ENCODE measurements at places on chromosomes 11 and 22. TPM values are rescaled to one million over a fixed set of nuclear protein-coding genes. Genes with fewer than 3 reads are reported as not detected.
A peak's percentile ranks its signal among the peaks of the same experiment; 100 is the strongest.

The FXYD2 gene
- 0.48 TPM for total RNA-seq

The RTCB gene
- 61.6 TPM for total RNA-seq

The TSKU gene
- 0.85 TPM for total RNA-seq

The RIBC2 gene
- 7.8 TPM for total RNA-seq

DNA sequence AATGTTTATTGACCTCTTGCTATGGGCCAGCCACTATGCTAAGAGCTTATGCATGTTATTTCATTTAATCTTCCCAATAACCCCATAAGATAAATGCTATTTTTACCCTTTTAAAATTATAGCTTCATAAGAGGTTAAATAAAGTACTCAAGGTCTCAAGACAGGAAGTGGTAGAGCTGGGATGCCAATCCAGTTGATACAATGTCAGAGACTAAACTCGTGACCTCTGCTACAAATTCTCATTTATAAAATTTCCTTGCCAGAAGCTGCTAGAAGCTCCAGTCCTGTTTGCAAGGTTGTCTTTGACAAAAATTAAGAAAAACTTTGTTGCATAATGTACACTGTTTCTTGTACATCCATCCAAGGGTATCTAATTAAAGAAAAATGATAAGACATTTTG is 265.9 kb upstream of the MPPED2 start:
- DNase-seq = no peak
- no peaks in the 10 kb centered on the region for H3K36me3 ChIP-seq
- H3K27me3 ChIP-seq = no peaks in the 10 kb centered on the region
- H3K4me1 ChIP-seq = no peaks in the 10 kb centered on the region
- no peak overlapping the region for H3K27ac ChIP-seq
- H3K4me3 ChIP-seq = no peak overlapping the region

The BBOX1 gene
- total RNA-seq = not detected

The TEX54 gene
- total RNA-seq = not detected

The TESMIN gene
- total RNA-seq = 13.8 TPM

DNA sequence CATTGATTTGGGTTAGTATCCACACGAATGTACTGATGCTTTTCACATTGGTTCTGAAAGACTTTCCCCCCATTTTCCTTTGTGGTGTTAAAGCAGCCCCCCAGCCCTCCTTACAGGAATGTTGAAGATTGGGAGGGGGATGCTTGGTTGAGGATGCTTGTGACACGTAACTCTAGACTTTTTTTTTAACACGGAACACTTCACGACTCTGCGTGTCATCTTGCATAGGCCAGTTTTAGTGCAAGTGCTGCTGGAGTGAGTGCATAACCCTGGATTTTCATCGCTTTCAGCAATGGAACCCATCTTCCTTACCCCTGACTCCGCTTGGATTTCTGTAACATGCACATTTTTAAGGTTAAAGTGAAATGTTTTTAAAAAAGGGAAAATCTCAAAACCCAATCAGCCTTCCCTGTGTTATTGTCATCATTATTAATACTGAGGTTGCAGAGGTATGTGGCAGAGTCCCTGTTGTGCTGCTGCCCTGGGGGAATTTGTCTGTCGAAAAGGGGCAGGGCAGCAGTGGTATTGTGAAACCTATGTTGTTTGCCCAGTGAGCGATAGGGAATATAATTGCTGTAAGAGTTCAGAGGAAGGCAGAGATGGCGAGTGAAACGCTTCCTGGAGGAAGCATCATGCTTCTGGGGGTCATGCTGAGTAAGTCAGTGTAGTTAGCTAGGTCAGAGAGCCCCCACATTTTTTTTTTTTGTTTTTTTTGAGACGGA is 12.1 kb downstream of the CECR2 start:
- no peak overlapping the region for H3K4me3 ChIP-seq
- H3K27ac ChIP-seq = no peak overlapping the region
- no peaks in the 10 kb centered on the region for H3K36me3 ChIP-seq

DNA sequence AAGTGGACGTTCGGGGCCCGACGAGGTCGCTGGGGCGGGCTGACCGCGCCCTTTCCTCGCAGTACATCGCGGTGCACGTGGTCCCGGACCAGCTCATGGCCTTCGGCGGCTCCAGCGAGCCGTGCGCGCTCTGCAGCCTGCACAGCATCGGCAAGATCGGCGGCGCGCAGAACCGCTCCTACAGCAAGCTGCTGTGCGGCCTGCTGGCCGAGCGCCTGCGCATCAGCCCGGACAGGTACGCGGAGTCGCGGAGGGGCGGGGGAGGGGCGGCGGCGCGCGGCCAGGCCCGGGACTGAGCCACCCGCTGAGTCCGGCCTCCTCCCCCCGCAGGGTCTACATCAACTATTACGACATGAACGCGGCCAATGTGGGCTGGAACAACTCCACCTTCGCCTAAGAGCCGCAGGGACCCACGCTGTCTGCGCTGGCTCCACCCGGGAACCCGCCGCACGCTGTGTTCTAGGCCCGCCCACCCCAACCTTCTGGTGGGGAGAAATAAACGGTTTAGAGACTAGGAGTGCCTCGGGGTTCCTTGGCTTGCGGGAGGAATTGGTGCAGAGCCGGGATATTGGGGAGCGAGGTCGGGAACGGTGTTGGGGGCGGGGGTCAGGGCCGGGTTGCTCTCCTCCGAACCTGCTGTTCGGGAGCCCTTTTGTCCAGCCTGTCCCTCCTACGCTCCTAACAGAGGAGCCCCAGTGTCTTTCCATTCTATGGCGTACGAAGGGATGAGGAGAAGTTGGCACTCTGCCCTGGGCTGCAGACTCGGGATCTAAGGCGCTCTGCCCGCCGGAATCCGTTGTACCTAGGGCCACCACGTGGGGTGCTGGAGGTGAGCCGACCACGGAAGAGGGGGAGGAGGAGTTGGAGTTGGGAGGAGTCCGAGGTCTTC is 771 bp downstream of the MIF start:
- peaks cover 34% of the 10 kb centered on the region for H3K4me1 ChIP-seq
- H3K36me3 ChIP-seq = peaks cover 37% of the 10 kb centered on the region
- peak overlapping the region; percentile 95 for H3K4me3 ChIP-seq
- H3K27ac ChIP-seq = peak overlapping the region; percentile 99
- peak; percentile 79 for DNase-seq

DNA sequence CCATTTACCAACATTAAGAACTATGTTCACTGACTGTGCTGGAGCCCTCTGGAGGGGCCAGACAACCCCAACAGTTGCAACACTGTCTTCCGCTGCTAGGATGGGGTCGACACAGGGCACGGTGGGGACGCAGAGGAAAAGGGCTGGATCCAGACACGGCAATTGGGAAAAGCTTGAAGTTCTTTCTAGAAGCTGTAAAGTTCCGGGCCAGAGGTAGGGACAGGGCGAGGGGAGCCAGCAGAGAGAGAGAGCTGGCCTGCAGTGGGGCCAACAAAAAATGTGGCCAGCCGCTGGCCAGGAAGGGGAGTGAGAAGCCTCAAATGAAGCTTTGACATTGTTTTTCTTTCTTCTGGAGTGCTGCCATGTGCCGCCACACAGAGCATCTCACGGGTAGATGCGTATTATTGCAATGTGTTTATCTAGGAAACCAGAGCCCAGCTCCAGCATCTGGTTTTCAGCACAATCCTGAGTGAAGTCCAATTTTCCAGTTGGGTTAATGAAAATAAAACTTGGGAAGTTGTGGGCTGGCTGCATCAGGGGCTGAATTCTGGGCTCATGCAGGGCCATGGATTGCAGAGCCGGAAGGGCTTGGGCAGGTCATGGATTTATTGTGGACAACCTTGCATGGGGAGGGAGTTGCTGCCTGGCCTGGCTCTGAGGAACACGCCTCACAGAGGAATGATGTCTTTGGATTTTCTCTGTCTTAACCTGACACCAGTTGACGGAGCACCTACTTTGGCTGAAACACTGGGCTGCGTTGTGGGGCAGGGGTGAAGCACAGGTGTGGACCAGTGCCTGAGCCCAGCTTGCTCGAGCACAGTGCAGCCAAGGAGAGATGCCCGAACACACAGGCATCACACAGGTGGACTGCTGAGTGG is 67.6 kb upstream of the AMPD3 start:
- H3K36me3 ChIP-seq = no peaks in the 10 kb centered on the region
- peaks cover 23% of the 10 kb centered on the region for H3K27me3 ChIP-seq
- H3K4me3 ChIP-seq = no peak overlapping the region
- DNase-seq = no peak
- H3K4me1 ChIP-seq = no peaks in the 10 kb centered on the region

GRCh38 chr11:111937844-111938243 is 701 bp downstream of the DIXDC1 start:
- peak overlapping the region; percentile 60 for H3K27ac ChIP-seq
- DNase-seq = no peak
- peaks cover 41% of the 10 kb centered on the region for H3K4me1 ChIP-seq
- H3K27me3 ChIP-seq = no peaks in the 10 kb centered on the region

DNA sequence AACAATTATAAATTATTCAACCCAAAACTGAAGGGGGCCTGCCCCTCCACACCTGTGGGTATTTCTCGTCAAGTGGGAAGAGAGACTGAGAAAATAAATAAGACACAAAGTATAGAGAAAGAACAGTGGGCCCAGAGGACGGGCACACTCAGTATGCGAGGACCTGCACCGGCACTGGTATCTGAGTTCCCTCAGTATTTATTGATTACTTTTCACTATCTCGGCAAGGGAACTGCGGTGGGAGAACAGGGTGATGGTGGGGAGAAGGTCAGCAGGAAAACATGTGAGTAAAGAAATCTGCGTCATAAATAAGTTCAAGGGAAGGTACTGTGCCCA is 3.2 kb downstream of the C11orf54 start:
- peaks cover 33% of the 10 kb centered on the region for H3K36me3 ChIP-seq
- H3K27me3 ChIP-seq = no peaks in the 10 kb centered on the region
- peaks cover 18% of the 10 kb centered on the region for H3K4me1 ChIP-seq
- no peak overlapping the region for H3K27ac ChIP-seq
- no peak for DNase-seq

The BLID gene
- not detected for total RNA-seq

- peaks cover 7% of the 10 kb centered on the region for H3K27me3 ChIP-seq
- no peak overlapping the region for H3K27ac ChIP-seq
- no peak for DNase-seq
- no peak overlapping the region for H3K4me3 ChIP-seq
- H3K4me1 ChIP-seq = no peaks in the 10 kb centered on the region
Measured at GRCh38 chr11:115333121-115333520, 171.1 kb downstream of the CADM1 start.

The PRR33 gene
- 0.08 TPM for total RNA-seq

GRCh38 chr22:32708830-32709229 is 92.7 kb upstream of the TIMP3 start:
- H3K4me3 ChIP-seq = no peak overlapping the region
- no peaks in the 10 kb centered on the region for H3K4me1 ChIP-seq
- H3K27me3 ChIP-seq = peaks cover 5% of the 10 kb centered on the region

- H3K4me1 ChIP-seq = peaks cover 45% of the 10 kb centered on the region
- no peak overlapping the region for H3K4me3 ChIP-seq
- peaks cover 12% of the 10 kb centered on the region for H3K36me3 ChIP-seq
- DNase-seq = peak; percentile 42
Measured at GRCh38 chr22:40203572-40203971, 25.8 kb downstream of the TNRC6B start.

- no peak for DNase-seq
- H3K27me3 ChIP-seq = no peaks in the 10 kb centered on the region
- no peak overlapping the region for H3K4me3 ChIP-seq
Measured at GRCh38 chr22:42132457-42132856, 1.8 kb upstream of the CYP2D6 start.

DNA sequence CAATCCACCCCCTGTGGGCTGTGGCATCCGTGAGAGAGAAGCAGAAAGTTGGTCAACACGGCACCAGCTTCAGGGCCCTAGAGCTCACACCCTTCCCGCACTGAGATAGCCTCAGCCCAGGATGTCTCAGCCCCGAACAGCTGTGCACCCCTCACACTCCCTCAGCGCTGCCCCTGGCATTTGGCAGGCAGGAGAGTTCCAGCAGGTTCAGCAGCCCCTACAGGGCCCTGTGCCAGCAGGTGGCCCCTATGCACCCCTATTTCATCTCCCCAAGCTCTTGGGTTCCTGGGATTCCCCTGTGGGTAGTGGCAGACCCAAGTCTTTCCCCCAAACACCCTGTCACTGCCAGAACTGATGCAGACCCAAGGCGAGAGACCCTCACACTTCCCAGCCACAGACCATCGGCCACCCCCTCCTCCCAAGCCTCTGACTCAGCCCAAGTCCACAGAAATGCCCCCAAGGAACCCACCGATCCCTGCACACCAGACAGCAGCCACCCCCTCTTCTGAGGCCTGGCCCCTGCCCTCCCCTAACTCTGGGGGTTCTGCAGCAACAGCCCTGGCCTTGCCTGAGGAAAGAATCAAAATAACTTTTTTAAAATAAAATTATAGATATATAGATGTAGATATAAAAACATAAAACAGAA is 183.6 kb downstream of the IGLL1 start:
- H3K4me1 ChIP-seq = no peaks in the 10 kb centered on the region
- H3K4me3 ChIP-seq = no peak overlapping the region
- no peaks in the 10 kb centered on the region for H3K36me3 ChIP-seq
- H3K27ac ChIP-seq = no peak overlapping the region
- H3K27me3 ChIP-seq = no peaks in the 10 kb centered on the region
- no peak for DNase-seq

DNA sequence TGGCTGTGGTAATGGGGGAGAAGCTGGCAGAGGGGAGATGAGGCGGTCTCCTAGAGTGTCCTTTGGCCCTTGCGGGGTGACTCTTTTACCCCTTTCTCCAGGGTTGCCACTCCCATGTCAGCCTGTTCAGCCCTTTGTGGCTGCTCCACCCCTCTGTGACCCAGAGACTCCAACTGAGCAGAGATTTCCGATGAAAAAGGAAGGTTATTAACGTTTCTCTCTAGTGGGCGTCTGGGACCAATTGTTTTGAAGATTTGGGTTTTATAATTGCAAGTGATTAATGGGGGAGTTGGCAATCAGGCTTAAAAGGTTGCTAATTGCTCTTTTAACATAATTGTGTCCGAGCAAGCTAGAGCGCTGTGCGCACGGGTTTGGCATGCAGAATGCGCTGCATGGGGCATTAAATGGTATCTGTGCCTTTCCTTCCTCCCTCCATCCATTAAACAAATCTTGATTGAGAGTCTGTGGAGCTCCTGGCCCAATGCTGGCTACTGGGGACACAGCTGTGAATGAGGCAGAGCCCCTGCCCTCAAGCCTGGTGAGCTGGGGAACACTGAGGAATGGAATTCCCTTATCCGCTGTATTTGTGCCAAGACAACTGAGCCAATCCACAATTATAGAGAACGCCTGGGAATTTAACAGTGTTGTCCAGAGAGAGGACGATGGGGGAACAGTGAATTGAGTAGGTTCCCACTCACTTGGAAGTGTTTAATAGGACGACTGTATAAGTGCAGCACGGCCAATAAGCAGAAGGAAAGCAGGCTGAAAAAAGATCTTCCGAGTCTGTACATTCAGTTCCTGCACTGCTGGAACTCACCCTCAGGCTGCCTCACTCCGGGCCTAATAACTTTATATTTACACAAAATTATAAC is 295.9 kb downstream of the MIAT start:
- H3K4me1 ChIP-seq = no peaks in the 10 kb centered on the region
- no peaks in the 10 kb centered on the region for H3K36me3 ChIP-seq
- no peak for DNase-seq
- no peak overlapping the region for H3K4me3 ChIP-seq

The C1QTNF4 gene
- 0.68 TPM for total RNA-seq

Measured in activated CD4-positive, alpha-beta memory T cell treated with anti-CD3 and anti-CD28 coated beads, Interleukin-2, amount 10 ng/mL, durations not matched to agents 7 days and 5 days (primary cell).